NCI-H69 (cell line): ENCODE measurements at places on chromosomes 2 and 18.

- no peak for DNase-seq
These were observed 27.8 kb downstream of the TWIST2 start for GRCh38 chr2:238875471-238876231.

DNA sequence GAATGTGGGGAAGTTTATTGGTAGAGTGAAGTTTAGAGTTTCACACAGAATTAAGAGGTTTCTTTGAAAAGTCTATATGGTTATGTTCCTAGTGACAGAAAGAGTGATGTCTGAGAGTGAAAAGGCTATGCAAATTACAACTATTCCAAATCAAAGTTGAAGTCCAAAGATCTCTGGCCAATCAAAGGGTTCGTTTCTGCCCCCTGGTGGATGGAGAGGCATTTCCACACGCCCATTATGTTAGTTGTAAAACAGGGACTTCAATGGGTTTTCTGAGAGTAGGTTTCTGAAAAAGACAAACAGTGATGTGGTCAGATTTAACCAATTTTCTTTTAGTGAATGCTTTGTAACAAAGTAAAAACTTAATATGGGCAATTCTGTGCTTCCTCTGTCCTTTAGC lies 441.5 kb upstream of the POU3F3 start:
- peak; percentile 15 for DNase-seq

GRCh38 chr2:102187496-102188150 lies 800 bp downstream of the IL1RL2 start:
- no peak for DNase-seq

DNA sequence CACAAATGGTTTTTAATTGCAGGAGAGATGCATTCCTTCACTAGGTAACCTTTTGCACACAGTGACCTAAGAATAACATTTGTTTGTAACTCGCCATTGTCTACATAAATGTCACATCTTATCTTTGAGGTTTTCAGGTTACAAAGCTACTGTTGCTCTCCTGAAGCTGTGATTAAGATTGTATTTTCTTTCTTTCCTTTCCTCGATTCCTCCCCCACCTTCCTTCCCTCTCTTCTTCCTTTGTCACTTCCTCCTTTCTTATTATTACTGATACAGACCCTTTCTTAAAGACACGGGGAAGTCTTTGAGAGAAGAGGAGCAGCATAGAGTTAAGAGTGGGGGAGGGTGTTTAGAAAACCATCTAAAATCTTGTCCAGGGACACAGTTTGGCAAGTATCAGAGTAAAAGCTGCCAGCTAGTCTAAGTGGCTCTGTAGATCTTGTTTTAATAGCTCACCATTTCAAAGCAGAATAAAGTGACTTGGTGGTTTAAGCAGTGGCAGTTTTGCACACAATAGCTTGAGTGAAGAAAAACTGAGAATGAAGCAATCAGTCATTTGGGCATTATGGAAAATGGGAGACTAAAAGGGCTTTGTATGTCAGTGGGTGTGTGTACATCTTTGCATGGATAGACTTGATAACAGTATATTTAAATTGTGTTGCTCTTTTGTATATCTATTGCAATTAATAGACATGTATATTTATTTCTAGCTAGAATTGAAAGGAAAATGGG lies 10.9 kb downstream of the CERS6 start:
- no peak for DNase-seq

DNA sequence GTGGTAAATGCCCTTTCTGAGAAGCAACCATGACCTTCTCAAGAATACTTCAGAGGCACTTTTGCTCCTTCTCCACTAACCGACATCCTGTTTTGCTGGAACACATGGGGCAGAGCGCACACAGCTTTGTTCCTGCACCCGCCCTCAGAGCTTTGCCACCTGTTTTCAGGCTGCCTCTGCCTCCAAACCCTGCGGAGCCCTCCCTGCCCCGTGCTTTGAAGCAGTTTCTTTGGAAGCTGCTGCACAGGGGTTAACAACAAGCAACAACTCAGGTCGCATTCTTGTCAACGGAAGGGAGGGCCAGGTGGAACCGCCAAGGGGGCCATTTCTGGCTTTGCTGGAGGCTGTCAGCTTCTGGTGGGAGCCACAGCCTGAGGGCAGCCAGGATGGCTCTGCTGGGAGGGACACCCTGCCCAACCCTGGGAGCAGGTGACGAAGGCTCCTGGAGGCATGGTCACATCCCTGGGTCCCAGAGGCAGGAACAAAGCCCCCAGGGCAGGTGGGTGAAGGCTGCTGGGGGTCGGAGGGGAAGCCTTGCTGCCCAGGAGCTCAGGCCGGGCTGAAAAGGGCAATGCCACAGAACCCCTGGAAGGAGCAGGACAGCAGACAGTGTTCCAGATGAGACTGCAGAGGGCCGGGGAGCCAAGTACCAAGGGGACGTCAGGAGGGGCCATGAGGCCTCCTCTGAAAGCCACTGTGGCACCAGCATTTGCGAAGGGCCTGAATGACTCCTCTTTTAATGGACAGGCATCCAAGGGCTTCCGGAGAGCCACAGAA lies 46.8 kb downstream of the MRPS5 start:
- no peak for DNase-seq

DNA sequence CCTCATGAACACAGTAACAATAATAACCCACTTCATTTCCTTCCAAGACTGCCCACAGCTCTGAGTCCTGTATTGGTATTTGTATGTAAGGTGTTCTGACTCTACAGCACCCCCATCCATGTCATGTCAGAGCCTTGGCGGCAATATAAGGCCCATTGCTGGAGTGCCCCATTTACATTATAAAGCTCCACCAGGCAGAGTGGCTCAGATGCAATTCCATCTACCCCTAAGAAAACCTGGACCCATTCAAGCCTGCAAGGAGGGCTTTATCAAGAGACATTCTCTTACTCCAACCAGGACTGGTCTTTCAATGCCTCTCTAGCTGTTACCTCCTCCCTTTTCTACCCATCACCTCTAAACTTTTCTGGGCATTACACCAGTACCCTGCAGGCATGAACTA lies 101.6 kb downstream of the ANTXR1 start:
- no peak for DNase-seq

DNA sequence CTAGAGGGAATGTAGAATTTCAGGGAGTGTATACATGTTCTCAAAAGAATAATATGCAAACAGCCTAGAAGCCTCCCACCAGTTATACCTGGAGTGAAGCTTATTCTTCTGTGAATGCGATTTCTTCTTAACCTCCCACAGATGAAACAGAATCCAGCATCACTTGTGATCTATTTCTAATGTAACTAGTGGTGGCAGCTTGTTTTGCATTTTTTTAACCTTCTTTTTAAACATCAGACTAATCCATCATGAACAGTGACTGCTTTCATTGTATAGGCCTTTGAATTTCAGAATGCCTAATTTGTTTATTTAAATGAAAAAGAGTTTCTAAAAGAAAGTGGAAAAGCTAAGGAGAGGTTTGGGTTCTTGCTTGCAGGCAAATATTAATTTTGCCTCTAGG lies 85.7 kb upstream of the EPHA4 start:
- no peak for DNase-seq

GRCh38 chr2:148640767-148641166 lies 3.8 kb upstream of the EPC2 start:
- DNase-seq, result peak; percentile 31

DNA sequence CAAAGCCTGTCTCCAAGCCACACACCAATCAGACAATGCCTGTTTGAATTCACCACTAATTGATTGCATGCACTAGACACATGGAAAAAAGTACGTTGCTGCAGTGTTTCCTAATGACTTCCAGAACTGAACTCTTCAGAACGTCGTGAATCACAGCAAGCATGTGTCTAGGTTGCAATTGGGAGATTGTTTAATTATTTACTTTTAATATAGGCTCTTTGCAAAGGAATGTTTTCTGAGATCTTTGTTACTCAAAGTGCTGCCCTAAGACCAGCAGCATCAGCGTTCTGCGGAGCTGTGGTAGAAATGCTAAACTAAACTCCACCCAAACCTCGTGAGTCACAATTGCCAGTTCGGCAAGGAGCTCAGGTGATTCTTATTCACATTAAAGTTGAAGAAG lies 52.7 kb upstream of the CCDC68 start:
- no peak for DNase-seq

DNA sequence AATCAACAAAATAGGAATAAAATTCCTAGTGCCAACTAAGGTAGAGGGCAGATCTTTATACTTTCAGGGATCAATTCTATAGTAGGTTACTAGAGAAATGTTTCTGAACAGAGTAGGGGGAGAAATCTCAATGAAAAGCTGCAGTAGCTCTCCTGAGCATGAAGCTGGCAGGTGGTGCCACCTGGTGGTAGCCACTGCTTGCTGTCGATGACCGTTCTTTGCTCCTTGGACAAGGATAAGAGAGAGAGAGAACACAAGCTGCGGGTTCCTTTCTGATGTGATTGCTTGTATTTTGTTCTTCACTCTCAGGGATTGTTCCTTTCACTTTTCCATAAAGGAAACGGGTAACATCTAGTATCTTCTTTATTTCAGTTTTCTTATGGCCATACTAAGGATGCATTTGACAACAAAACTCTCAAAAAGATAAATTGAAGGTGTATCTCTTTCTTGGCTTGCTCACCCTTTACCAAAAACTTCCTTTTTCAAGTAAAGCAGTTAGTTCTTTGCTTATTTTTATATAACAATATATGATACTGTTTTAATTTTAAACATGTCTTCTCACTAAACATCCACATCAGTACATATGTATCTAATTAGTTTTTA lies 18.6 kb upstream of the MRPL19 start:
- DNase-seq, result peak; percentile 77

GRCh38 chr2:233546101-233546500 lies 20.5 kb downstream of the USP40 start:
- no peak for DNase-seq

DNA sequence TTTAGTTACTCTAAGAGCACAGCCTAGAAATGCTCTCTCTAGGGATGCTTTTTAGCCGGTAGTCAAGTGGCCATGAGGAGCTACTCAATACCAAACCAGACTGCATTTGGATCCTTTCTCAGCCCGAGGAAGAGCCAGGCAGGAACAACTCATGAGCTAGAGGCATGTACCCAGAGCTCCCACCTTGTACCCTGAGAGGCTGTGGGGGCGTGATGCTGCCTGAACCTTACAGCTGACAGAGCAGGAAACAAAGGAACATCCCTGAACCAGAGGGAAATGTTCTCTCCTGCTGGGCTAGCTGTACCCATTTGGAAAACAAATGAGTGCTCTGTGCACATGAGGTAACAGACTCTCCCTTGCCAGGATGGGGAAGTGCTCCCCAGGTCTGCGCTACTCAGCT lies 131.6 kb downstream of the OSR1 start:
- no peak for DNase-seq

GRCh38 chr2:173264603-173265366 lies 89.9 kb upstream of the CDCA7 start:
- no peak for DNase-seq

GRCh38 chr2:216057688-216058193 lies 23.9 kb downstream of the PECR start:
- DNase-seq, result no peak

GRCh38 chr2:168208652-168209051 lies 38.7 kb downstream of the STK39 start:
- no peak for DNase-seq

DNA sequence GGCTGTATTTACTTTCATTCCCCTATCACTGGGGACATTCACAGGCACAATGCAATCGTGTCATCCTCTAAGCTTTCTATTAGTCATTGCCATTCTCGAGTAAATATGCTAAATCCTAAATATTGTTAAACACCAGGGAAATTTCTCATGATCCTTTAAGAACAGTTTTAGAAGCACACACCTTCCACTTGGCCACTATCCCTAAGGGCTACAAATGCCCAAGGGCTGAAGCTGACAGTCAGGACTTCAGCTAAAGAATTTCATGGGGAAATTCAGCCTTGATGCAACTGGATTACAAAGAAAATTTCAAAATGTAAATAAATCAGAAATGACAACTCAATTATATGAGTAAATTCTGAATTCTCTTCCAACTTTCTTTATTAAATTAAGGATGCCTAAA lies 163.1 kb upstream of the PID1 start:
- no peak for DNase-seq

- DNase-seq, result no peak
These were observed 32.2 kb downstream of the MREG start for GRCh38 chr2:215981115-215981514.

GRCh38 chr2:69208023-69208595 lies 178.9 kb downstream of the GFPT1 start:
- DNase-seq, result no peak

GRCh38 chr18:12886498-12887126 lies 2.6 kb upstream of the PTPN2 start:
- DNase-seq, result peak; percentile 56

GRCh38 chr2:54897420-54898310 lies 152.6 kb downstream of the RTN4 start:
- no peak for DNase-seq

DNA sequence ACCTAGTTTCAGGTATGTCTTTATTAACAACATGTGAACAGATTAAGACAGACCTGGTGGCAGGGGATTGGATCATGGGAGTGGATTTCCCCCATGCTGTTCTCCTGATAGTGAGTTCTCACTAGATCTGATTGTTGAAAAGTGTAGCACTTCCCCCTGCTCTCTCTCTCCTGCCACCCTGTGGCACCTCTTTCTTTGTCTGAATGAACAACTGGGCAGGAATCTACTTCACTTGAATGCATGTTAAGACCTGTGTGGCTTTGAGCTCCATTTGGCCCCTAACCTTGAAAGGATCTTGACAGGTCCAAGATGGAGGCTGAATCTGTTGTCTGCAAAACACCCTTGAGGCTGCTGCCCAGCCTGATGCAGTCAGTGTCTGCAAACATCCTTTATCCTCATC lies 194.4 kb downstream of the RNF144A start:
- DNase-seq, result peak; percentile 21

- DNase-seq, result no peak
These were observed 249.9 kb upstream of the THUMPD2 start for GRCh38 chr2:40028792-40029488.

- DNase-seq, result peak; percentile 81
These were observed 484 bp downstream of the APCDD1 start for GRCh38 chr18:10454681-10455557.

DNA sequence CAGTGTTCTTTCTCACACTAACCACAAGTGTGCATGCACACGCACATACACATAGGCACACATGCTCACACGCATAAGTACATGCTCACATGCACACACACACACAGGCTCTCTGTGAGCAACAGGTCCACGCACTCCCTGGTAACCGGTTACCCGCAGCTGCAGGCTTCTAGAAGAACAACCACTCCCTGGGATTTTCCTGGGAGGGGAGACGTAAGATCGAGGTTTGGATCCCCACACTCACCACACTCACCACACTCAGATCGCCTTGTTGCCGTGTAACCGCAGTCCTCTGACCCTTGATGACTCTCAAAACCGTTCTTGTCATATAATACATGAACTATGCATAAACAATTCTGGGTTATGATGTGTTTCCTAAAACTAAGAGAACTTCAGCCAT lies 42.2 kb downstream of the TTC32 start:
- no peak for DNase-seq

DNA sequence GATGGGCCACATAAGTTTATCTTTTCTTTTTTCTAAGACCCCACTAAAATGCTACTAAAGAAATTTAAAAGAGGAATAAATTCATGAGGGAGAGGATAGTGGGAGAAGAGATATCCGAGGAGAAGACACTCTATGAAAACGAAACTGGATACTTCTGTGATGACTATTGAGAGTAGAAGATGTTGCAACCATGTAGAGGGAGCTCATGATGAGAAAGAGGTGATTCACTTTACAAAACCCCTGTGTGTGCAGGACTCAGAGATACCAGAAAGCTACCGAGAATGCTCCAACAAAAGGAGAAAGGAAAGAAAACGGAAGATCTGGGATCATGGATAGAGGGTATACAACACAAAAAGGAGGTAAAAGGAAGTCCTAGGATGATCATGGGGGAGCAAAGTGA lies 34.9 kb downstream of the SLC38A11 start:
- no peak for DNase-seq

GRCh38 chr2:36177282-36177681 lies 178.3 kb upstream of the CRIM1 start:
- DNase-seq, result no peak
